ENCODE measurements at places on chromosomes 5 and 9. TPM values are rescaled to one million over a fixed set of nuclear protein-coding genes. Genes with fewer than 3 reads are reported as not detected.

The TERT gene
- total RNA-seq, result 1.5 TPM

The TMEM174 gene
- total RNA-seq, result not detected

- no peaks in the 10 kb centered on the region for H3K36me3 ChIP-seq
- no peaks in the 10 kb centered on the region for H3K27me3 ChIP-seq
- DNase-seq, result peak; percentile 53
- peak within 1 kb of the TSS; percentile 54 for H3K27ac ChIP-seq
- peak within 1 kb of the TSS; percentile 18 for H3K4me3 ChIP-seq
- H3K4me1 ChIP-seq, result peaks cover 45% of the 10 kb centered on the region
These were observed at the start of gene PCDH12 for GRCh38 chr5:141958113-141958512. Gene PCDH12, minus strand, starts transcription at chr5:141958202. Its CDS starts 351 bp downstream, at chr5:141957851.

The GRXCR2 gene
- total RNA-seq, result not detected

The INSL6 gene
- total RNA-seq, result not detected
